ENCODE measurements at places on chromosomes 7 and 10. TPM values are rescaled to one million over a fixed set of nuclear protein-coding genes. Genes with fewer than 3 reads are reported as not detected.

GRCh38 chr7:24812305-24812945, 55.2 kb upstream of the GSDME start:
- H3K36me3 ChIP-seq, result peaks cover 9% of the 10 kb centered on the region
- H3K27me3 ChIP-seq, result no peaks in the 10 kb centered on the region
- no peaks in the 10 kb centered on the region for H3K4me1 ChIP-seq
- no peak overlapping the region for H3K4me3 ChIP-seq
- no peak overlapping the region for H3K27ac ChIP-seq

- no peaks in the 10 kb centered on the region for H3K36me3 ChIP-seq
- H3K4me1 ChIP-seq, result no peaks in the 10 kb centered on the region
- DNase-seq, result no peak
- no peak overlapping the region for H3K27ac ChIP-seq
- H3K4me3 ChIP-seq, result no peak overlapping the region
Observed at GRCh38 chr7:158186864-158187693, 400.5 kb downstream of the PTPRN2 start.

DNA sequence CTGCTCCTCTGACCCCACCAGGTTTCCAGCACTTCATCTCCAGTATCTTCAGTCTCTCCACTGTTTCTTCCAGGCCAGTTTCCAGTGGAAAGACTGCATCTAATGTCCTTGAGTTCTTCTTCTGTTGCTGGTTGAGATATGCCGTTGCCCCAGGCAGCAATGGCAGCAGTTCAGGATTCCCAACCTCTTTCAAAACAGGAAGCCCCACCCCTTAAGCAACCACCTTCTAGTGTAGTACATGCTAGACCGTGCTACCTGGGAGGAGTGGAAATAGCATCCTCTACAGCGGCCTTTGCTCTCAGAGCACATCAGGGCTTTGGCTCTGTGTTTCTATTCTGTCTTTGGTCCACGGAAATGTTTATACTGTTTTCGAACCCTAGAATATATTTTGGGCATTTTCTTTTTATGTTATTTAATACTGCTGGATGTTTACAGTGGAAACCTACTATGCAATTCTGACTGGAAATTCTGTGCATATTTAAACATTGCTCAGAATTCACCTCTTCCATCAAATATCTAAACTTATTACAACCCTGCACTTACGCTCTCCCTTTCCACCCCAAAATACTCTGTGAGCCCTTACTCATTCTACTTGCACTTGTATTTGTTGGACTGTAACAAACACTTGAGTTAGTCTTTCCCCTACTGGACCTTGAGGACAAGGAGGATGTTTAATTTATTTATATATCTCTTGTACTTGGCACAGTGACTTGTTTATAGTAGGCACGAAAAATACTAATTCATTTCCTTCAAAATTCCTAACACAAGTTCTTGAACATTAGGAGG, 8.5 kb upstream of the BPGM start:
- H3K36me3 ChIP-seq, result no peaks in the 10 kb centered on the region
- H3K27ac ChIP-seq, result no peak overlapping the region
- H3K27me3 ChIP-seq, result no peaks in the 10 kb centered on the region
- DNase-seq, result no peak
- no peak overlapping the region for H3K4me3 ChIP-seq

GRCh38 chr7:51227861-51228260, 88.7 kb downstream of the COBL start:
- no peak overlapping the region for H3K27ac ChIP-seq
- no peaks in the 10 kb centered on the region for H3K27me3 ChIP-seq
- no peaks in the 10 kb centered on the region for H3K36me3 ChIP-seq
- H3K4me3 ChIP-seq, result no peak overlapping the region

The C10orf105 gene
- total RNA-seq, result 0.03 TPM

- H3K4me3 ChIP-seq, result no peak overlapping the region
- no peaks in the 10 kb centered on the region for H3K27me3 ChIP-seq
- H3K27ac ChIP-seq, result no peak overlapping the region
- no peaks in the 10 kb centered on the region for H3K36me3 ChIP-seq
- no peak for DNase-seq
- no peaks in the 10 kb centered on the region for H3K4me1 ChIP-seq
Observed at GRCh38 chr7:156049366-156049765, 237.1 kb upstream of the SHH start.

GRCh38 chr10:24616536-24616935, 107.2 kb downstream of the ARHGAP21 start:
- DNase-seq, result no peak
- H3K4me1 ChIP-seq, result no peaks in the 10 kb centered on the region
- H3K27me3 ChIP-seq, result no peaks in the 10 kb centered on the region

The DRGX gene
- not detected for total RNA-seq

The PRLHR gene
- not detected for total RNA-seq

GRCh38 chr10:57142925-57143576, 782.0 kb upstream of the ZWINT start:
- no peak overlapping the region for H3K4me3 ChIP-seq
- no peaks in the 10 kb centered on the region for H3K27me3 ChIP-seq
- H3K36me3 ChIP-seq, result no peaks in the 10 kb centered on the region
- no peaks in the 10 kb centered on the region for H3K4me1 ChIP-seq
- H3K27ac ChIP-seq, result no peak overlapping the region
- DNase-seq, result no peak

DNA sequence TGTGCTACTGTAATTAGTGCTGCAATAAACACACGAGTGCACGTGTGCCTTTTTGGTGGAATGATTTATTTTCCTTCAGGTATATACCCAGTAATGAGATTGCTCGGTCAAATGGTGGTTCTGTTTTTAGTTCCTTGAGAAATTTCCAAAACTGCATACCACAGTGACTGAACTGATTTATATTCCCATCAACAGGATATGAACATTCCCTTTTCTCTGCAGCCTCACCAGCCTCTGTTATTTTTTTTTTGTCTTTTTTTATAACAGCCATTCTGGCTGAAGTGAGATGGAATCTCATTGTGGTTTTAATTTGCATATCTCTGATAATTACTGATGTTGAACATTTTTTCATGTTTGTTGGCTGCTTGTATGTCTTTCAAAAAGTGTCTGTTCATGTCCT, 922.9 kb upstream of the LRRN3 start:
- H3K27me3 ChIP-seq, result no peaks in the 10 kb centered on the region
- H3K27ac ChIP-seq, result no peak overlapping the region
- no peaks in the 10 kb centered on the region for H3K4me1 ChIP-seq

DNA sequence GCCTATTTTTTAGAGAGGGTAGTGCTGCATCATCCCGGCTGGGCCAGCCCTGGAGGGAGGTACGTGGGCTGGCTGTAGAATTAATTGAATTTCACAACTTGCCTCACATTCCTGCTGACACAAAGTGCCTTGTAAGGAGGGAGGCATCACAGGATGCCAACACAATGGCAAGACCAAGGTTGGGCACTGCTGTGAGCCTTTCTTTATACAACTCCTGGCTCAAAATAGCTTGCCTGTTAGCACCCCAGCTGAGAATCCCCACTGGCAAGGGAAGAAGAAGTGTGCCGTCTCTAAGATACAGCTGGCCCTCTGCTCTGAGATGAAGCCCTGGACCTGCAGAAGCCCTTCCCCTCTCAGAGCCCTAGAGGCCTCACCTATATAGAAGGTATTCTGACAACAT, 873.9 kb downstream of the GRID1 start:
- no peaks in the 10 kb centered on the region for H3K27me3 ChIP-seq
- H3K4me1 ChIP-seq, result no peaks in the 10 kb centered on the region
- H3K36me3 ChIP-seq, result no peaks in the 10 kb centered on the region
- no peak for DNase-seq
- H3K4me3 ChIP-seq, result no peak overlapping the region

The XRCC2 gene
- 10.7 TPM for total RNA-seq

GRCh38 chr10:29763396-29763795, 128.6 kb upstream of the SVIL start:
- DNase-seq, result no peak
- H3K36me3 ChIP-seq, result no peaks in the 10 kb centered on the region
- no peaks in the 10 kb centered on the region for H3K4me1 ChIP-seq
- H3K4me3 ChIP-seq, result no peak overlapping the region

- H3K4me3 ChIP-seq, result no peak overlapping the region
- H3K27ac ChIP-seq, result no peak overlapping the region
- no peaks in the 10 kb centered on the region for H3K27me3 ChIP-seq
- DNase-seq, result no peak
Observed at GRCh38 chr7:116434820-116435341, 64.7 kb upstream of the CAV2 start.

GRCh38 chr7:131011432-131011742, 277.4 kb upstream of the KLF14 start:
- peak overlapping the region; percentile 89 for H3K27ac ChIP-seq
- peaks cover 54% of the 10 kb centered on the region for H3K4me1 ChIP-seq
- no peaks in the 10 kb centered on the region for H3K36me3 ChIP-seq
- H3K4me3 ChIP-seq, result peak overlapping the region; percentile 8
- no peak for DNase-seq

- no peak for DNase-seq
- no peaks in the 10 kb centered on the region for H3K36me3 ChIP-seq
- H3K4me1 ChIP-seq, result no peaks in the 10 kb centered on the region
- no peaks in the 10 kb centered on the region for H3K27me3 ChIP-seq
- H3K27ac ChIP-seq, result no peak overlapping the region
Observed at GRCh38 chr10:30911303-30911863, 120.3 kb downstream of the ZNF438 start.

DNA sequence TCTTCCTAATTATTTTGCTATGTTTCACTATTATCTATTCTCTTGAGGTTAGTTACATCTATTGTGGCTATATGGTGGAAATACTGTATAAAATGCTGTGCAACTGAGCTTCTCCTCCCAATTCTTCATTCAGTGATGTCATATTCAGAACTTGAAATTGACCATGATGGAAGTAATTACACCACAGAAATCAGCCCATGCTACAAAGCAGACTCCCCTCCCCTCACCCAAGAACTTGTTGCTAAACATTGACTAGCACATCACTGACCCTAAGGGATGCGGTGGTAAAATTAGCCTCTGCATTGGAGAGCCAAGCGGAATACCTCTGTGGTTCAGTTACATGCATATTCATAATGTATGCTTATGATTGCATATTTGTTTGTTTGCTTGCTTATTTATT, 8.8 kb downstream of the CALD1 start:
- no peak overlapping the region for H3K27ac ChIP-seq
- H3K36me3 ChIP-seq, result no peaks in the 10 kb centered on the region
- no peak overlapping the region for H3K4me3 ChIP-seq
- no peaks in the 10 kb centered on the region for H3K27me3 ChIP-seq
- no peak for DNase-seq

DNA sequence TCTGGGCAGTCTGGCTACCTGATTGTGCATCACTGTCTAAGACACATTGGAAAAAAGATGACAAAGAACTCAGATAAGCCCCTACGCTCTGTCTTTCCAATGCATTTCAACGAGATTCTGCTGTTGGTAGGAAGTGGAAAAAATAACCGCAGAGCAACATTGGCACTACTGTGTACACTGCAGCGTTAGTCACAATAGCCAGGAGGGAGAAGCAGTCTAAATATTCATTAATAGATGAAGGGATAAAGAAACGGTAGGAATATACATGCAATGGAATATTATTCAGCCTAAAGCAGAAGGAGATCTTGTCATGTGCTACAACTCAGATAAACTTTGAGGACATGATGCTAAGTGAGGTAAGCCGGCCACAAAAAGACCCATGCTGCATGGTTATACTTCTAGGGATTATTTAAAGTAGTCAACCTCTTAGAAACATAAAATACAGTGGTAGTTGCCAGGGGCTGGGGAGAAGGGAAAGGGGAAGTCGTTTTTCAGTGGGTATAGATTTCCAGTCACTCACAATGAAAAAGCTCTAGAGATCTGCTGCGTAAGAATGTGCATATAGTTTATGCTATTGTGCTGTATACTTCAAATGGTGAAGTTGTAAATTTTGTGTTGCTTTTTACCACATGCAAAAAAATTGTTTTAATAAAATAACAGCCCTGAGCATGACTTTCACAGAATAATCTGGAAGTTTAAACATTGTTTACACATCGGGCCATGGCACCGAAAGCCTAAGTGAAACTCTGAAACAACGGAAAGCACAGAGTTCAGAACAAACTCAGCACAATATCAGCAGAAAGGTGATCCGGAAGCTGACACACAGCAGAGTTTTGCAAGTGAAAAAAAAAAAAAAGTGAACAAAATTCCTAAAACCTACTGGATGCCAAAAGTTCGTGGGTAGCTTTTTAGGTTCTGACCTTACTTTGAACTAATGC, 40.1 kb downstream of the ELMO1 start:
- no peaks in the 10 kb centered on the region for H3K36me3 ChIP-seq
- peak overlapping the region; percentile 15 for H3K27ac ChIP-seq
- peaks cover 16% of the 10 kb centered on the region for H3K4me1 ChIP-seq
- no peak for DNase-seq
- no peak overlapping the region for H3K4me3 ChIP-seq

- DNase-seq, result no peak
- no peaks in the 10 kb centered on the region for H3K36me3 ChIP-seq
- H3K4me3 ChIP-seq, result no peak overlapping the region
- no peak overlapping the region for H3K27ac ChIP-seq
- H3K4me1 ChIP-seq, result no peaks in the 10 kb centered on the region
Observed at GRCh38 chr7:110007320-110008063, 1083.4 kb upstream of the LRRN3 start.

DNA sequence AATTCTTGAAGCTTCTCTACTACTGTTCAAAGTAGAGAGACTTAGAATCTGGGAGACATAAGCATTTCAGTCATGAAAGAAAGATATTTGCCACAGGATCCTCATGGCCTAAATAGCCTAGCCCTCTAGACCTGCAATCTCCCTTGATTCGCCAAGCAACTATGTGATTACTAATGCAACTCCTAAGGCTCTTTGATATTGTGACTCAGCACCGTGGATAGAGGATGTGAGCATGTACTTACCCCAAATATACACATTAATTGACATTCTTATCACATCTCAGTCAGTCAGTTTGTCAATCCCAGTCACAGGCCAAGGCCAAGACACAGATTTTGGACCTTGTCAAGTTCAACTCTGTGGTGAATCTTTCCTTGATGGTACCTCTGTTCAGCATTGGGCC, 42.6 kb downstream of the GPR37 start:
- H3K4me1 ChIP-seq, result no peaks in the 10 kb centered on the region
- H3K4me3 ChIP-seq, result no peak overlapping the region
- no peaks in the 10 kb centered on the region for H3K36me3 ChIP-seq
- H3K27ac ChIP-seq, result no peak overlapping the region

The SYT15B gene
- 0.18 TPM for total RNA-seq

The MACC1 gene
- total RNA-seq, result 26.6 TPM

The KIN gene
- total RNA-seq, result 6.8 TPM

All from GM12878 (cell line).